ENCODE measurements at places on chromosomes 13 and 19.

DNA sequence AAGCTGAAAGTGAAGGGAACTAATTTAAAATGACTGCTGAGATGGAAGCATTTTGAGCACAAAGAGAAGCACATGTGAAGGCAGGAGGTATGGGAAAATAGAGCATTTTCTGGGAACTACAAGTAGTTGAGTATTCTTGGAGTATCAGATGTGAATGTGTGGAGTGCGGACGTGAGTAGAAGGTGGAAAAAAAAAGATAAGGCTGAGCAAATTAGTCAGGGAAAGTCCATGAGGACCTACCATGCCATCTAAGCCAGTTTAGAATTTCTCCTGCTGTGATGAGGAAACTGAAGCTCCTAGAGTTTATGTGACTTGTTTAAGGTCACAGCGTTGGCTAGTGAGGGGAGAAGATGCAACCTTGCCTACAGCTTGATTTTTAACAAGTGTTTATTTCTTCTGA lies 578.1 kb upstream of the MIR17HG start:
- DNase-seq = no peak

DNA sequence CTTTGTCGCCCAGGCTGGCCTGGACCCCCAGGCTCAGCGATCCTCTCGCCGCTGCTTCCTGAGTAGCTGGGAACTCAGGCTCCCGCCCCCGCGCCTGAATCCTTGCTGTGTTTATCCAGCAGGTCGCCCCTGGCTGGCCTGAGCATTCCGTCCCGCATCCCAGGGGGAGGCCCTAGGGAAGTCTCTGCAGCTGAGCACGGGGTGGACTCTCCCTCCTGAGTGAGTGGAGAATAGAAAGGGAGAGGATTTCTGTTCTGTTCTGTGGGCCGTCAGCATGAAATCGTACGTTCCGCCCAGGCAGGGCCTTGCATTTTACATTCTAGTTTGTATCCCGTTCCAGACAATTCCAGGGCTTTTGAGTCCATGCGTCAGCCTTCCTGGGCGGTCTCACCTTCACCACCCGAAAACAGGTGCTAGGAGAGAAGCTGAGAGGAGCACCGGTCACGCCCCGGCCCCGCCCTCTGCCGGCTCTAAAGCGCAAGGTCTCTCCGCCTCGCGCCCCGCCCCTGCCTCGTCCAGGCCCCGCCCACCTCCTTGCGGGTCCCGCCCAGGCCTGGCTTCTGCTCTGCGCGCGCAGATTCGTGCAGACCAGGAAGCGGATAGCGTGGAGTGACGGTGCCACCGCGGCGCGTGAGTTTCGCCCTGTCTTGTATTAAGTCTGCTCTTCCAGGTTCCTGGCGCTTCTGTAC lies at the start of gene ZNF761:
ZNF761 (plus strand) TSS at position 586 of the 689 bp plus-strand sequence. CDS start 15,285 bp downstream, outside the sequence.
- DNase-seq = peak; percentile 100

DNA sequence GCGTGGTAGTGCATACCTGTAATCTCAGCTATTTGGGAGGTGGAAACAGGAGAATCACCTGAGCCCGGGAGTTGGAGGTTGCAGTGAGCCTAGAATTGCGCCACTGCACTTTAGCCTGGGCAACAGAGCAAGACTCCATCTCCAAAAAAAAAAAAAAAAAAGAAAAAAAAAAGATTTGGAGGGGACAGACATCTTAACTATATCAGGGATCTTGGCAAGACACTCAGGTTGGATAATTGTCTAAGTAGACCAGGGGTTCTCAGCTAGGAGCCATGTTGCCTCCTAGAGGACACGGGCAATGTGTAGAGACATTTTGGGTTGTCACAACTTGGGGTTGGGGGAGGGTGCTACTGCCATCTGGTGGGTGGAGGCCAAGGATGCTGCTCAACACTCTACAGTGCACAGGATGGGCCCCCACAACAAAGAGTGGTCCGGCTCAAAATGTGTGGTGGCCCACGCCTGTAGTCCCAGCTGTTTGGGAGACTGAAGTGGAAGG lies 1.9 kb upstream of the ZNF580 start:
- no peak for DNase-seq

GRCh38 chr13:99399623-99399974 lies 92.4 kb upstream of the GPR183 start:
- no peak for DNase-seq

GRCh38 chr13:103395139-103395538 lies 328.9 kb upstream of the SLC10A2 start:
- DNase-seq = no peak

DNA sequence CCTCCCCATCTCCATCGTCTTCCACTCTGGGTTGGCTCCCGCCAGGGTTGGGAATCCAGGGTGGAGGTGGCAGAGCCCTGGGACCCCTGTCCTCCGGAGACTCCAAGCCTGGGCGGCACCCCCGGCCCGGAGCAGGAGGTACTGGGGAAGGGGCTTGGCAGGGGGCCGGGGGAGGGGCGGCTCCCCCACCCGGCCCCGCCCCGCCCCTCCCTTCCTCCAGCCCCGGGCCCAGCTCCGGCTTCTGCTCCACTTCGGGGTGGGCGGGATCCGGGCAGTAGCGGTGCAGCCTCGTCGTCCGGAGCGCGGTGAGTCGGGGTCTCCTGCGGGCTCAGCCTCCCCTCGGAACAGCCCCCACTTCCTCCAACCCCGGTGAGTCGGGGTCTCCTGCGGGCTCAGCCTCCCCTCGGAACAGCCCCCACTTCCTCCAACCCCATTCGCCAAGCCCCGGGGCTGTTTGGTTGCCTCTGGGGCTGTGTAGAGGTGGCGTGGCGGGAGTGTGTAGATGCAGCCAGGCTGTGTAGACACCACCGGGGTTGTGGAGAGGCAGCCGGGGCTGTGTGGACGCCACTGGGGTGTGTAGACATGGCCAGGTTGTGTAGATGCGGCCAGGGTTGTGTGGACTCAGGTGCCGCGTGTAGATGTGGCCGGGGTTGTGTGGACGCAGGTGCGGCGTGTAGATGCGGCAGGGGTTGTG lies at the start of gene TMPRSS9:
TMPRSS9 (plus strand) TSS at position 274 of the 694 bp plus-strand sequence. CDS start 29,521 bp downstream, outside the sequence.
- DNase-seq = no peak

GRCh38 chr13:85436029-85436428 lies 363.2 kb downstream of the SLITRK6 start:
- no peak for DNase-seq

DNA sequence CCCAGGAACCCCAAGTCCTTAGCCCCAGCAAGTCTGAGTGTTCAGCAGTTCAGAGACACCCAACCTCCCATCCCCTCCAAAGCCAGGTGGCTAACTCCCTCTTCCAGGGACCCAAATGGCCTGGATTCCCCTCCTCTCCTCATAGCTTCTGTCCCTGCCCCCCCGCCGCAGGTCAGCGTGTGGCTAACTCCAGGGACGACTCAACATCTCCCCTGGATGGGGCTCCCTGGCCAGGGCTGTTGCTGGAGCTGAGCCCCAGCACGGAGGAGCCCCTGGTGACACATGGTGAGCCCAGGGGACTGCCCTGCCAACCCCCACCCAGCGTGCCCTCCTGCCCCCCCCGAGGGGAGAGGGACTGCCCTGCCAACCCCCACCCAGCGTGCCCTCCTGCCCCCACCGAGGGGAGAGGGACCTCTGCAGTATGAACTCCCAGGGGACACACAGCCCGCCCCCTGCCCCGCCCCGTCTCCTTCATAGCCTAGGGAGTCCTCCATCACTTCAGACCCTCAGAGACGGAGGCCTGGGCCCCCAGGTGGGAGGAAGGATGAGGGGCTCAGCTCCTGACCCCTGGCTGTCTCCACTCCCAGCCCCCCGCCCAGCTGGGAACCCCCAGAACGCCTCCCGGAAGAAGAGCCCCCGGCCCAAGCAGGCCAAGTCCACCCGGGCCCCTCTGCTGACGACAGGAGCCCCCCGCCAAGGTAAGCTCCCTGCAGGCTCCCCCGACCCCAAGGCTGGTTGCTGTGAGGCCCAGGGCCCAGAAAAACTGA lies 1.7 kb downstream of the SSC5D start:
- no peak for DNase-seq

GRCh38 chr19:11813703-11814028 lies 407 bp upstream of the ZNF440 start:
- DNase-seq = no peak

DNA sequence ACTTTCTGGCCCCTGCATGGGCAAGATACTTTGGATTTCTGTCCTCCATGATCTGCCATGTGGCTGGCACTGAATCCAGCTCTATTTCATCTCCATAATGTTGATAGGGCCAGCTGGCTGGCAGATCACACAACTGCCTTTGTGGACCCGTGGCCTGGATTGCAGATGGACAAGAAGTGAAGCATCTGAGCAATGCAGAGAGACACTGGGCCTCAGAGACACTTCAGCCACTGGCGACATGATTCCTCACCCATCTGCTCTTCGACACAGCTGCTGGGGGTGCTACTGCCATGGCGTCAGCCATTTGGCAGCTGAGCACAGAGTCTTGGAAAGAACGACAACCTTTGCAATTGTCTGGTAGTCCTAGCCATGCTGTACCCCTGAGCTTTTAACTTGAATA lies 79.5 kb upstream of the MYO16 start:
- DNase-seq = no peak

DNA sequence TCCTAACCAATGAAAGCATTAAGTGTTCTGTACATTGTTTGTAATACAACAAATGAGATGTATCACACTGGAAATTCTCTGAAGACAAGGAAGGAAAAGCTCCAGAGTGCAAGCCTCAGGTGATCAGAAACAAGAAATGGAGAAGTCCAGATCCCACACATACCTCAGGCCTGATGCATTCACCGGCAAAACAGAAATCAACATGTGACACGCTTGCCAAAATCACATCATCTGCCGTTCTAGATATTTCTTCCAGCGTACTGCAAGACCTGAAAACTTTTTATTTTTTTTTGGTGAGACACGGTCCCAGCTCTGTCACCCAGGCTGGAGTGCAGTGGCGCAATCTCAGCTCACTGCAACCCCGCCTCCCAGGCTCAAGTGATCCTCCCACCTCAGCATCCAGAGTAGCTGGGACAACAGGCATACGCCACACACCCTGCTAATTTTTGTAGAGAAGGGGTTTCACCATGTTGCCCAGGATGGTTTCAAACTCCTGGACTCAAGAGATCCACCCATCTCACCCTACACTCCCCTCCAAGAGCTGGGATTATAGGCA lies 48.6 kb downstream of the FOXO1 start:
- DNase-seq = no peak

GRCh38 chr13:40648040-40648439 lies 18.4 kb downstream of the FOXO1 start:
- no peak for DNase-seq

GRCh38 chr19:10551698-10552301 lies 8.1 kb downstream of the ATG4D start:
- DNase-seq = no peak

GRCh38 chr13:60727140-60727539 lies 330.1 kb downstream of the TDRD3 start:
- no peak for DNase-seq

GRCh38 chr13:111429064-111429558 lies 108.7 kb downstream of the TEX29 start:
- peak; percentile 69 for DNase-seq

GRCh38 chr13:29801102-29801501 lies 49.3 kb downstream of the UBL3 start:
- no peak for DNase-seq

GRCh38 chr19:1459479-1459878 lies 9.6 kb downstream of the APC2 start:
- no peak for DNase-seq

GRCh38 chr13:24650161-24650560 lies 30.0 kb upstream of the ATP12A start:
- DNase-seq = no peak

GRCh38 chr19:40519352-40520322 lies 52.8 kb downstream of the SPTBN4 start:
- DNase-seq = peak; percentile 25

- no peak for DNase-seq
Observed at GRCh38 chr13:94483970-94484369, 4.5 kb upstream of the DCT start.

DNA sequence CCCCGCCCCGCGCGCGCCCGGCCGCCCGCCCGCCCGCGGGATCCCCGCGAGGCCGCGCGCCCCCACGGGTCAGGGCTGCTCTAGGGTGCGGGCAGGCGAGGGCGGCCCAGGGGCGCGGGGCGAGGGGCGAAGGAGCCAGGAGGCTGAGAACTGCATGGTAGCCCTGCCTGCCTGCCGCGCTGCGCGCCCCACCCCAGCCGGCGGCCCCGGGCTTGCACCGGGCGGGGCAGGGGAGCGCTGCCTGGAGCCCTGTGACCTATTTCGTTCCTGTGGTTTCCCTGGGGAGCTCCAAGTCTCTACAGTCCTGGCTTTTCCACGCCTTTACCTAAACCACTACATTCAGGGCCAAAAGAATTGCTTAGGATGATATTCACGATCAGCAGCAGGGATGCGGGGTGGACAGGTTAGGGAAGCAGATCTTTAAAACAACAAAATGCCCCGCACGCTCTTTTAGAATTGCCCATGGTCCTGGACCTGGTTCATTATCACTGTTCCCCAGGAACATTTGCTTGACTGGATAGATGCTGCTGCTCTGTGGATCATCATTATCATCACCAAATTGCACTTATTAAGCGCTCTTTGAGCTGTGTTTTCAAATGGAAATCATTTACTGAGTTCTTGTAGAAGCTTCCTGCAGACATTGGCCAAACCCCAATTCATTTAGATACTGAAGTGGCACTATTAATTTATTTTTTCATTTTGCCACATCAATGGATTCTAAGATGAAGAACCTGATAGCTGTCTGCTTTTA lies 421 bp upstream of the GPR12 start:
- DNase-seq = peak; percentile 66

- peak; percentile 77 for DNase-seq
Observed at GRCh38 chr19:12757544-12758274, 6.1 kb downstream of the BEST2 start.

DNA sequence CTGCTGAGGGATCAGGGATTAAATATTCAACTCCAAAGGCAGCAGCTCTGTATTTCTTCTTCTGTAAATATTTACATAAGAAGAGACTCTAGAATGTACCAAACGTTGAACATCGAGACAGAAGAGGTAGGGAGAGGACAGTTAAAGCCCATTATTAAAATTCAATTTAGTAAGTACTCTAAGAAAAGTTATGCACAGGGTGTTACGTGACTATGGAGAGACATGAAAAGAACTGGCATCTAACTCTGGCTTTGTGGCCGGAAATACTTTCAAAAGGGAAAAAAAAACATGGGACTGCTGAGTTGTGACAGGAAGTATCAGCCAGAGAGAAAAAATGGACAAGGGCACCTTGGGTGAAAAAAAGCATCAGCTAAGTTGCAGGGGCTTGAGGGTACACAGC lies 36.7 kb downstream of the LNX2 start:
- DNase-seq = no peak

- DNase-seq = no peak
Observed at GRCh38 chr13:114136576-114136975, 4.2 kb upstream of the RASA3 start.

- DNase-seq = no peak
Observed at GRCh38 chr19:51293571-51294210, 17.8 kb upstream of the IGLON5 start.

- no peak for DNase-seq
Observed at GRCh38 chr19:48968179-48968661, 3.1 kb downstream of the FTL start.

- DNase-seq = peak; percentile 96
Observed at GRCh38 chr19:44748426-44749254, at the start of gene BCL3. Gene BCL3 (plus strand): TSS chr19:44748708. CDS start chr19:44748791, 83 bp downstream.

Measured in upper lobe of left lung (tissue), 6 donors.